B cell (primary cell): ENCODE measurements at places on chromosomes 7 and 10. TPM values are rescaled to one million over a fixed set of nuclear protein-coding genes. Genes with fewer than 3 reads are reported as not detected.
A peak's percentile ranks its signal among the peaks of the same experiment; 100 is the strongest.

DNA sequence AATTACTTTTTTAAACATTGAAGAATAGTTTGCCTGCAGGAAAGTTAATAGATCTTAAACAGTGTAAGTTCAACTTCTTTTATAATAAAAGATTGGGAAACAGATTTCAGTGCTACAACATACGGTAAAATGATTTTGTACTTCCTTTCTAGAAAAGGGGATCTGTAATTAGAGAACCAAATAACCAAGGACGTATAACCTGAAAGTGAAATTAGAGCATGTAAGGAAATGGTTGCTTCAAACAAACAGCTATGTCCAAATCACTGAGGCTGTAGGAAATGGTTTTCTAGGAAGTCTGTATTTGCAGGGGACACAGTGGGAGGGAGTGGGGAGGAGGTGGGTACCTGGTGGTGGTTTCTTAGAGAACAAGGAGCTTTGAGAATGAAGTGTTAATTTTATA is 57.9 kb upstream of the EXOC6 start:
- DNase-seq, result peak; percentile 69

DNA sequence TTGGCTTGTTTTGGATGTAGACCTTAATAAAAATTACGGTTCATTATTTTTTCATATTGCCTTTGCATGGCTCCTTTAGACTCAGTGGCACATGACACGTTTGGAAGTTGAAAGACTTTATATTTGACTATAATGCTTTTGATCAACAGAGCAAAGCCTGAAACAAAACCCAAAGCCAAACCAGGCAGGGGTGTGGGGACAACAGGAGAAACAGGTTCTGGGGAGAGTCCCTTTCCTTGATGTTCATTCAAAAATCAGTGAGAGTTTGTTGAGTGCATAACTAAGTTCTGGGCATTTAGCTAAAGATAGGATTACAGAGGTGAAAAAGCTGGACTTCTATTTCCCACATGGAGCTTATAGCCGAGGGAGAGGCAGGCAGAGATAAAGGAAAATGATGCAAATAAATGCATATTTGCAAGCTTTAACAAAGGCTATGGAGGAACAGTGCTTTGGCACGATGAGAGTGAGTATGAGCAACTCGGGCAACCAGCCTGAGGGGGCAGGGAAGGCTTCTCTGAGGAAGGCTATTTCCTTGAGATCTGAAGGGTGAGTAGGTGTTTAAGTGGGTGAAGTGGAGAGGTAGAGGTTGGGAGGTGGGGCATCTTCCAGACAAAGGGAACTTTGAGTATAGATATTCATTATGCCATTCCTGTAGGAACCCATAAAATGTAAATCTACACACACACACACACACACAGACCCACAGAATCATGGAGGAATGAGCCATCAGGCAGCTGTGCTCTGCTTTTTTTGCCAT is 34.5 kb upstream of the PDZD8 start:
- DNase-seq, result no peak

The LRRD1 gene
- 0.15 and 0.17 TPM in 2 replicates for total RNA-seq

The PRR15 gene
- total RNA-seq, result not detected in 2 replicates

- DNase-seq, result no peak
These were observed 39.5 kb upstream of the TECTB start for GRCh38 chr10:112243713-112244112.

DNA sequence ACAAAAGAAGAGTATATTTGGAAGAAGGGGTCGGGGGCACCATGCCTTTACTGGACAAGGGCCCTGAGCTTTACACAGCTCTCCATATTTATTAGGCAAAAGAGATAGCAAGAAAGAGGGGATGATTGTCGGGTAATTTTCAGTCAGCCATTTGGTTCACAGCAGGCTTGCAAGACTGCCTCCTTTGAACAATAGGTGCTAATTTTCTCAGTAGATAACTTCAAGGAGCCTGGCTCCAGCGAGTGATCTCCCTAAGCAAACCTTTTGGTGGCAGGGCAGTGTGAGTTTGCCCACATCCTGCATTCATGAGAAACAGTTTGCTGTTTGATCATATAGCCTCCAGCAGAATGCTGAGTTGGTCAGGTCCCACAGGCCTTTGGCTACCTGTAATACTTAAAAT is 94.3 kb downstream of the ZNF248 start:
- no peak for DNase-seq

The GHRHR gene
- not detected in 2 replicates for total RNA-seq

The MEPCE gene
- 90.6 and 96.3 TPM in 2 replicates for total RNA-seq

DNA sequence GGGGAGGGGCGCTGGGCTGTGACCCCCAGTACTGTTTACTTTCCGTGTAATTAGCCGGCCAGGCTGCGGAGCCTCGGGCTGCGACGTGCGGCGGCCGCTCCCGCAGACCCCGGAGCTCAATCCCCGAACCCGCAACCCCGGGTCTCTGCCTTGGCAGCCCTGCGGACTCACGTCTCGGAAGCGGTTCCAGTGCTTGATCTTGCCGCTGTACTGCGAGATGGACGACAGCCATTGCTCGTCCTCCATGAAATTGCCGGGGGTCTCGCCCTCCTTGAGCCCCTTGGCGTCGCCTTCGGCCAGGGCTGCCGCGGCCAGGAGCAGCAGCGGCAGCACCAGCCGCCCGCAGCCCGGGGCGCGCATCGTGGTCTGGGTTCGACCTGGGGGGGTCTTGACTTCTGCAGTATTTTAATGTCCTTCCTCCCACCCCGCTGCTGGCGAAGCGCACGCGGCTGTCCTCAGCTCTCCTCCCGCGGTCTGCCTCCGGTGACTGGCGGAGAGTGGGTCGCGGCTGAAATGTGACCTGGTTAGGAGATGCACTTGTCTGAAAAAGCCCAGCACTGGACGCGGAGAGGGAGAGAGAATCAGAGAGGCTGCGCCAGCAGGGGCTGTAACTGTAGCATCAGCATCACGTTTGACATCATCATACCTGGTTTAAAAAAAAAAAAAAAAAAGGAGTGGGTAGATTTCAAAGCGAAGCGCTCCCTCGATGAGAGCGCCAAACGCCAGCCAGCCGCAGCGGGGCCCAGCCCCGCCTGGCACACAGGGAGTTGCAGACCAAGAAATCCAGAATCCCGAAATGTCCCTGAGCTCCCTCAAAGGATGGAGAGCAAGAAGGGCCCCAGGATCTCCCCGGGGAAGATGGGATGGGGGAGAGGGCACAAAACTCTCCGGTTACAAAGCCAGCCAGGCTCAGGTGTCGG is at the start of gene SPOCK2:
SPOCK2 (minus strand) TSS at position 583 of the 920 bp plus-strand sequence; CDS start at position 360, 223 bp downstream.
- DNase-seq, result peak; percentile 83

DNA sequence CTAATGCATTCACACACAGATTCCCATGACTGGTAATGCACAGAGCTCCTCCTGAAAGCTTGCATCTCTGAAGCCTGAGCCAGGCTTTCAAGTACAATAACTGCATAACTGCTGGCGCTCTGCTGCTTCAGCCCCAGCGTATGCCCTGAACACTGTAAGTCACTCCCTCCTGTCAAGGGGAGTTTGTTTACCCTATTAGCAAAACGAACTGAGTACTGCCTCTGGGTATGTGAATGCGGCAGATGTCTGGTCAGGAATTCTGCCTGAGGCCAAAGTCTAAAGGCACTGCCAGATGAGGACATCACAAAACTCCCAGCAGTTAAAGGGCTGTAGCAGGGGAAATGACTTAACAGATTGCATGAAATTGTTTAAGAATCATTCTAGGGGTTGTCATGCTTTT is 97.7 kb downstream of the NRCAM start:
- DNase-seq, result no peak

The MICALL2 gene
- total RNA-seq, result 0.94 and 0.97 TPM in 2 replicates

DNA sequence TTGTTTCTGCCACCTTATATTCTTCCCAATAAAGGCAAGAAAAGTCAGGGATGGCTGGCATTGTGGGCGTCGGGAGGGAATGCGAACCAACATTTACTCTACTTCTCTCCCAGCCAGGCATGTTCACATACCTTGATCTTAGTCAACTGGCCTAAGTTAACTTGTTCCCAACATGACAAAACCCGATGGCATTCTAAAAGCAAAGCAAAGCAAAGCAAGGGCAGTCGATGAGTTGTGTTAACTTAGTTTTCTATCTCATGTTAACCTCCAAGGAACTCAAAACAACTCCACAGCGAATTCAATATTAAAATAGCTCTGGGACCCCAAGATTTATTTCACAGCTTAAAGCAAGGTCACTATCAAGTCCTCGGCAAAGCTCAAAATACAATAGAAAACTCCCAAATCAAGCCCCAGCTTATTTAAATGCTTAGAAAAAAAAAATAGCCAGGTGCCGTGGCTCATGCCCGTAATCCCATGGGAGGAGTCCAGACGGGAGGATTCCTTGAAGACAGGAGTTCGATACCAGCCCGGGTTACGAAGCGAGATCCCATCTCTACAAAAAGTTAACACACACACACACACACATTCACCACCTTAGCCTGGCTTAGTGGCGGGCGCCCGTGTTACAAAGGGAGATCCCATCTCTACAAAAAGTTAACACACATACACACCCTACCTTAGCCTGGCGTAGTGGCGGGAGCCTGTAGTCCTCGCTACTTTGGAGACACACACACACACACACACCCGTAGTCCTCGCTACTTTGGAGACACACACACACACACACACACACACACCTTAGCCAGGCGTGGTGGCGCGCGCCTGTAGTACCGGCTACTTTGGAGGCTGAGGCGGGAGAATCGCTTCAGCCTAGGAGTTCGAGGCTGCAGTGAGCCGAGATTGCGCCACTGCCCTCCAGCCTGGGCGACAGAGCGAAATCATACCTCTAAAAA is 901 bp upstream of the CCNY start:
- DNase-seq, result no peak

DNA sequence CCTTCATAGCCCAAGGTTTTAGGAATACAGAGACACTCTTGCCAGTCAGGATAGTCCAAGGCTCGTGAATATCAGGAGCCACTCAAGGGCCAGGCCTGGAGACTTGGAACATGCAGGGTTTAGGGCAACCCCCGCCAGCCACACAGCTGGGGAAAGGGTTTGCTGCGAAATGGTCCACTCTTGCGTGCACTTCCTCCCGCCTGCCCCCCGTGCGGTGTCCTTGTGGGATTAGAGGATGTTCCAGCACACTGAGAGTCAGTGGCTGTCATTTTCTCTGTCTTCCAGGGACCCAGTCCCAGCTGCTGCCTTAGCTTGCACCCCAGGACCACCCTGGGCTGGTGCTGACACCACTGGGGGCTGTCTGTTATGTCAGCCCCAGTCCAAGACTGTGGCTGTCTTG is 38.5 kb downstream of the POR start:
- no peak for DNase-seq

The CLDN3 gene
- total RNA-seq, result not detected in 2 replicates

GRCh38 chr10:100289641-100290040 is 3.2 kb upstream of the BLOC1S2 start:
- DNase-seq, result no peak

DNA sequence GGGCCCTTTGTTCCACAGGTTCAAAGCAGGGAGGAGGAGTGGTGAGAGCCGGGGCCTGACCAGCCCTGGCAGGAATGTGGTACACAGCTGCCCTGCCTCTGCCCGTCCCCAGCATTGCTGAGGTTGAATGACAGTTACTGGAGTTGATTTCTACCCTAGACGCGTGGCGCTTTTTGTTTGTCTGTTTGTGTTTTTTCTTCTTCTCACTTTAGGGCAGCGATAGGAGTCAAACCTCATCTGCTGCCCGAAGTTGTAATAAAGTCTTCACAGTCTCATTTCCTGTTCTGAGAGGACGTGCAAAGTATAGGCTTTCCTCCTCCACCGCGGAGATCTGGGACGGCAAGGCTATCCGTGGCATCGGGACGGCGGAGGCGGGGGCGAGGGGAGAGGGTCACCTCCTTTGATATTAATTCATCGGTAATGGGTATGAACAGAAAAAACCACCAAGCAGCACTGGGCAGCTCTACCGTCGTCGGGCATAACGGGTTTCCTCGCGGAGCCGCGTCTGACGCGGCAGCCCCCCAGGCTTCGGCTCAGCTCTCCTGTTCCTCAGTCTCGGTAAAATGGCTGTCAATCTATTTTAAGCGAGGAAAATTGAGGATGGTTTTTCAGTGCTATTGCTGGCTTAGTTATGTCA is 160.8 kb downstream of the LRMDA start:
- no peak for DNase-seq

DNA sequence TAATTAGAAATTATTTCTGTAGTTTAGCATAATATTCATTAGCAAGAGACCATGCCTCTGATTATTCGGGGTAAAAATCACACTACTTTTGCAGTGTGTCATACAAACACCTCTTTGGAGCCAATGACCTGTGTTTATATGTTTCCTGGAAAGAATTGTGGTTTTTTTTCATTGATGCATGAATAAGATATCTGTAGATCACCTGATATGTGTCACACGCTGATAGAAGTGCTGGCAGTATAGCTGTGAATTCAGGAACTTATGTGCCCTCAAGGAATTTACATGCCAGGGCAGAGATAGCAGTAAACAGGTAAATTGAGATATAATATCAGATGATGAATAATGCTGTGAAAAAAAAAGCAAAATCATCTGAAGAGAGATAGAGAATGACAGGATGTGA is 118.2 kb downstream of the VPS50 start:
- DNase-seq, result no peak

DNA sequence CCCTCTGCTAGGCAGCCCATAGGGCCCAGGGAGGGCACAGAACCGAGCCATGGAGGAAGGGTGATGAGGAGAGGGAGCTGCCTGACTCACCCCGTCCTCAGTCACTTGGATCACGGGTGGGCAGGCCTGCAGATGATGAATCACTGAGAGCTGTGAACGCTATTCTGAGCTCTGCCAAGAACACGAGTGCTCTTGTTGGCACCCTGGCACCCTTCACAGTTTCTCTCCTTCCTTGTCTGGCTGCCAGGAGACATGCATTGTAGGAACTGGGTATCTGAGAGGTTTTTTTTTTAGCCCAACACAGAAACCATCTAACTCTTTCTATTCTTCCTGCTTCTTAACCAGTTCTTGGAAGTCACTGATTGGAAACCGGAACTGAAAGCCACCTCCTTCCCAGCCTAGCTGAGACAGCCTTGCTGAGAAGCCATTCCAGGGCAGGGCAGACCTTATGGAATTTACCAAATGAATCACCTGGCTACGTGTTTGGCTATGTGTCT is 82.1 kb downstream of the SLC37A3 start:
- DNase-seq, result no peak

DNA sequence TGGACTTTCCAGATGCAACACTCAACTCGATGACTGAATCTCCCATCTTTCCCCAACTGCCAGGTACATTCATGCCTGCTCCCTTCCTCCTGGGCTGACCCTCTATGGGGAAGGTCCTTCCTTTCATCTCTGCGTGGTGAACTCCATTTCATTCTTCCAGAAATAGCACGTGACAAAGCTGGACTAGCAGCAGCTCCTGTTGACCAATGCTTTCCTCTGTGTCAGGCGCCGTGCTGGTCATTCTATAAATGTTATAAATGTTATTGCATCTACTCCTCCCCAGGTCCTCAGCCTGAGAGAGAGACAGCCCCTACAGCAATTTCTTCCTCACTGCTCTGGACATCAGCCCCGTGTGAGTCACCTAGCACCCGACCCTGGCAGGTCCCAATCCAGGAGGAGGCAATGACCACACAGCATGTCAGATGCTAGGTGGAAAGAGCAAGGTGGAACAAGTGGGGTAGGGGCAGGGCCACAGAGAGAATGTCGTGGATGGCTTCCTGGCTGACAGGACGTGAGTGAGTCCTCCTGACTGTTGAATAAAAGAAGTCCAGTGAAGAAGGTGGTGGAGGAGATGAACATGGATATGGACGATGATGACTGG is 178.1 kb downstream of the ADAM12 start:
- DNase-seq, result no peak

GRCh38 chr7:43674559-43675436 is 54.5 kb downstream of the COA1 start:
- DNase-seq, result no peak

The NRP1 gene
- total RNA-seq, result 0.27 and 0.34 TPM in 2 replicates

The CC2D2B gene
- total RNA-seq, result 1.2 and 2.1 TPM in 2 replicates
